Amniotic epithelial cell (primary cell): ENCODE measurements at places on chromosomes 4 and X.

GRCh38 chr4:149291463-149291862 lies 524.2 kb downstream of the IQCM start:
- peak; percentile 95 for DNase-seq

- no peak for DNase-seq
Measured at GRCh38 chr4:80171656-80172055, 25.6 kb upstream of the PRDM8 start.

- no peak for DNase-seq
Measured at GRCh38 chr4:1887052-1887451, 15.9 kb downstream of the NSD2 start.

- DNase-seq: peak; percentile 20
Measured at GRCh38 chrX:24550166-24550565, 85.1 kb downstream of the PDK3 start.

GRCh38 chr4:139984471-139984870 lies 169.5 kb downstream of the MAML3 start:
- no peak for DNase-seq

DNA sequence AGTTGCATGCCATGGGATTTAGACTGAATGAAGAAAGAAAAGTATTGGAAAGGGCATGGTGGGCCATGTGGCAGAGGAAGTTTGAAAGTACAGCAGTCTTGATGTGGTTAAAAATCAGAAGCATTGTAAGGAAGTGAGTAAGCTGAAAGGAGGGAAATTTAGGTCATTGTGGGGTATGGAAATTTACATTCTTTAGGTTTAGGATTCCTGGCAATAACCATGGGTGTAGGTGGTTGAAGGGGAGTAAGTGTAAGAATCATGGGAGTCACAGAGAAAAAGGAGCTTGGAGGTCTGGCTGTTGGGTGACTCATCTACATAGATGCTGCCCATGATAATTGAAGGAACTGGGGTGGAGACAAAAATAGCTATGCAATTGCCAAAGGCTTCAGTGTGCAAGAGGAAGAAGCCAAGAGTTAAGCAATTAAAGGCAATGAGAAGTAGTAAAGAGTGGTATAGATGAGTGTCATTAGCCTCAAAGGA lies 243.8 kb upstream of the LDB2 start:
- DNase-seq: peak; percentile 66

- no peak for DNase-seq
Measured at GRCh38 chr4:27288496-27288895, 427.9 kb downstream of the STIM2 start.

DNA sequence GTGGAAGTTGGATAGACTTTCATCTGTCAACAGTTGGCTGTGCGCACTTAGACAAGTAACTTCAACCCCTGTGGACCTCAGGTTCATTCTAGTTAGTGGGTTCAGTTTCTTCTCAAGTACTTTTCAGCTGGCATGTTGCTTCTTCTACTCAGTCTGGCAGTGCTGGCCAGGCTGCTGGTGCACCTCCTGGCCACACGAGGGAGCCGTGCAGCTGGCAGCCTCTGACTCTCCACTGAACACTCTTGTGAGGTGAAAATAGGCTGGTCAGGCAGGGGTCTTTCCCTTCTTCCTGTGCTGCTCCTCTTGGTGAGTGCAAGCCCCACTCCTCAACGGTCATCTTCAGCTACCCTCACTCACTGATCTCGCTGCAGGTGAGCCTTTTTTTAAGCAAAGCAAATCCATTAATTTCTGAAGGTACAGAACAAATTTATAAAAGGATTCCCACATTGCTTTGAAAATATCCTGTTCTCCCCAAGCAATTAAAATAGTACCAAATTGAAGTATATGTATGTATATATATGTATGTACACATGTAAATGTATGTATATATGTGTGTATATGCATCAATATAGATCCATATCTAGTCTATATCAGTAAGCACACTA lies 30.6 kb downstream of the LONRF3 start:
- DNase-seq: peak; percentile 12

DNA sequence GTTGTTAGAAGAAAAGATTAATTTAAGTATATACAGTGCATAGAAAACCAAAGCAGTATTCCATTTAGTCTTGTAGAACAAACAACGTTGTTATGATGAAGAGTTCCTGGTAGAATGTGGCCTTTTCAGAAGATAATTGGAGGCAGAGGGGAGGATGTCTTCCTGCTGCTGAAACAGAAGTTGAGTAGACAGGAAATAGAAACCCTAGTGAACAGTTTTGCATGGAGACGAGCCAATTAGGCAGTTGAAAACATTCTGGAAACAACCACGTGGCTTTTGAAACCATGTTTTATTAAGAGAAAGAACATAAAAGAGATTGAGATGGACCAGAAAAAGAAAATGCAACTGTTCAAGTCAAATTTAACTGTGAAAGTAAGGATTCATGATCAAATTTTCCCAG lies 325.2 kb downstream of the CAMK2D start:
- peak; percentile 47 for DNase-seq

DNA sequence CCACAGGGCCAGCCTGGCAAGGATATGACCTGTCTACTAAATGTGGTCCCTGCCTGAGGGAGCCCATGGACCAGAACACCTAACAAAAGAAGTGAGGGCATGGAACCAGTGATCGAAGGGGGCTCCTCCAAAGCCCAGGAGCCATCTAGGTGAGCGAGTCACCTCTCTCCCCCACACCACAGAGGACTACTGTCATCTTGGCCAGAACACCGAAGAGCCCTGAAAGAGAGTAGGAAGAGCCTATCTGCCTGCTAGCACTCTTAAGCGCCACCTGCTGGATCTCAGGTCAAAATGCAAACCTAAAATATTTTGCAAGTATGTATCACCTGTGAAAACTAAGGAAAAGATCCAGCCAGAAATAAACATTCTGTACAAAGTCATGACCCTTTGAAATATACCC lies 137.9 kb upstream of the ZXDB start:
- no peak for DNase-seq

DNA sequence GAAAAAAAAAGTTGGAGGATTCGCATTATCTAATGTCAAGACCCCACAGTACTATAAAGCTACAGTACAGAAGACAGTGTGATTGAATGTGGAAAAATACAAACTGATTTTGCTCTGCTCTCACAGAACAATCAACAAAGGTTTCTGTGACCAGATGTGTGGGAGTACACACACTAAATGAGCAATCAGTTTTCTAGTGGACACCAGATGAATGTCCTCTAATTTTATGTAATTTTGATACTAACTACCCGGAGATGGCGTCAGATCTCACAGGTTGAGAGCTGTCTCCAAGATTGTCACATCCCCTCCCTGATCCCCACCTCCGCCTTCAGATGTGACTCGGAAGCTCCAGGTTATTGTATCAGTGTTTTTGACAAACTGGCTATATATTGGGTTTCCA lies 81.9 kb upstream of the HUWE1 start:
- no peak for DNase-seq

DNA sequence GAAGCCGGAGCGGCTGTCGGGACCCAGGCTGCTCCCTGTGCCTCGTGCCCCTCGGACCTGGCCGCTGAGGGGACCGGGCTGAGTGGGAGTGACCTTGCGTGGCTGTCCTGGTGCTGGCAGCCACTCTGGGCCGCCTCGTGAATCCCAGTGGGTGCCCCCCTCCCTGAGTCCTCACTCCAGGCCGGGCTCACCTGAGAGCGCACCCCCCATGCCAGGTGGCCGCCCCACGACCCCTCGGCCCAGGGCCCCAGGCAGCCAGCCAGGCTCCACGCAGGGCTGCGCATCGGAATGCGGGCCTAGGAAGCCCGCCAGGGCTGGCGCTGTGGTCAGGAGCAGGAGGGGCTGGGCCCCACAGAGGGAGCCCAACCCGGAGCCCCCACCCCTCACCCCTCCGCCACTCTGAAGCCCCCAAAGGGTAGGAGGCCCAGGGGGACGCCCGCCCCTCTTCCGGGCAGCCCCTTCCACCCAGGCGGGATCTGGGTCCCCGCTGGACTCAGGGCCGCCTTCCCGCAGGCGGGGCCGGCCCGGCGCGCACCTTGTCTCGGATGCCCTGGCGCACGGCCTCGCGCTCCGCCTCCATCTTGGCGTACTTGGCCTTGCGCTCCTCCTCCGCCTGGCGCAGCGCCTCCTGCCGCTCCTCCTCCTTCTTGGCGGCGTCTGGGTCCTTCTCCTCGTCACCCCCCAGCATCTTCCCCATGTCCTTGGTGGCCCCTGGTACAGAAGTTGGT lies 33.9 kb downstream of the CPLX1 start:
- peak; percentile 19 for DNase-seq

DNA sequence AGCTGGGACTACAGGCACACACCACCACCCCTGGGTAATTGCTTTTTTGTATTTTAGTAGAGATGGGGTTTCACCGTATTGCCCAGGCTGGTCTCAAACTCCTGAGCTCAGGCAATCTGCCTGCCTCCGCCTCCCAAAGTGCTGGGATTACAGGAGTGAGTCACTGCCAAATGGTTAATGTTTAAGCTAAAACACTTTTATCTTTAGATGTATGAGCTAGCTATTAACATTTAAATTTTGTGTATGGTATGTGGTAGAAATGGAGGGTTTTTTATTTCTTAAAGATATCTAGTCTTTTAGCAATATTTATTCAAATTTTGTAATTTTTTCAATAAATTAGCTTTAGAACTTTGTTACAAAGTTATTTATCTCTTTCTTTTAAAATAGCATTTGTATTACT lies 1659.8 kb upstream of the ADGRL3 start:
- peak; percentile 5 for DNase-seq

DNA sequence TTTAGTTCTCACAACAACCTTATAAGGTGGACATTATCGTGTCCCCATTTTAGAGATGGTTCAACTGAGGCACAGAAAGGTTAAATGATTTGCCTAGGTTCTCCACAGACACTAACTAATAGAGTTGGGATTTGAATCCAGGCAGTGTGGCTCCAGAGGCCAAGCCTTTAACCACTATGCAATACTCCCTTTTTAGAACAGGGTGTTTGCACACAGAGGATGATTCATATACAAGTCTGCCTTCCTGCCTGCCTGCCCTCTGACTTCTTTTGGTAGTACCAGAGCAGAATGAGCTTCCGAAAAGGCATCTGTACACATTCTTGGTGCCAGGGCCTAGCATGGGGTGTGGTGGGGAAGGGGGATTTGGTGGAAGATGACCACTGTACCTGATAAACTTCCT lies 150.8 kb upstream of the ARHGEF9 start:
- no peak for DNase-seq

- DNase-seq: peak; percentile 81
Measured at GRCh38 chr4:172996571-172997216, 171.9 kb upstream of the GALNT7 start.

DNA sequence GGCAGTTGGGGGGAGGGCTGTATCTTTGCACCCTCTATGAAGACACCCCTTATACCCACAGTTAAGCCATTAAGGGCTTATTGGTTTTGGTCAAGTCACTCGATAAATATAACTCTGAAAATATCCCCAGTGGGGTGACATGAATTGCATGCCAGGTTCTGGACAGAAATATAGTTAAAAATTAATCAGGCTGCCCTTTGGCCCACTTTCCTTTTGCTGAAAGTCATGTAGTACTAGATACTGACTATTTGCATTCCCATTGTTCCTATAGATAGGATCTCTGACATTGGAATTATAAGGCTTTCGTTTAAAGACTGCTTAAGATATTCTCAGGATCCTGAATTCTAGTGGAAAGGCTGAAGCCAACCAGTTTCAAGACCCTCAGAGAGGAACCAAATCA lies 43.5 kb upstream of the LAMP2 start:
- no peak for DNase-seq

- DNase-seq: peak; percentile 60
Measured at GRCh38 chrX:11757719-11758399, at the start of gene MSL3. TSS of gene MSL3 (plus strand) at chrX:11758237. CDS start at chrX:11758264, 27 bp downstream.

DNA sequence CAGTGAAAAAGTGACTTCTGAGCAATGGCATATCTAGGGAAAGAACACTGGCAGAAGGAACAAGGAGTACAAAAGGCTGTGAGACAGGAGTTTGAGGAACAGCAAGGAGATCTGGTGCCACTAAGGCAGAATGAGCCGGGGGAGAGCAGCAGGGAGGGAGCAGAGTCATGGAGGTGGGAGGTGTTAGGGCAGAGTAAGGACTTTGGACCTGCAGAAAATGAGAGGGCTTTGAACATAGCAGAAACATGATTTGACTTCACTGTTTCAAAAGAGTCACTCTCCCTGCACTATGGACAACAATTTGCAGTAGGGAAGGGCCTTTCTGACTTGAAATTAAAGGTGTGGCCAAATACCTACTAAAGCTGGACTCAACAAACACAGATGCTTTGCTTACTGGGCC lies 356.2 kb downstream of the ADGRL3 start:
- DNase-seq: peak; percentile 55

DNA sequence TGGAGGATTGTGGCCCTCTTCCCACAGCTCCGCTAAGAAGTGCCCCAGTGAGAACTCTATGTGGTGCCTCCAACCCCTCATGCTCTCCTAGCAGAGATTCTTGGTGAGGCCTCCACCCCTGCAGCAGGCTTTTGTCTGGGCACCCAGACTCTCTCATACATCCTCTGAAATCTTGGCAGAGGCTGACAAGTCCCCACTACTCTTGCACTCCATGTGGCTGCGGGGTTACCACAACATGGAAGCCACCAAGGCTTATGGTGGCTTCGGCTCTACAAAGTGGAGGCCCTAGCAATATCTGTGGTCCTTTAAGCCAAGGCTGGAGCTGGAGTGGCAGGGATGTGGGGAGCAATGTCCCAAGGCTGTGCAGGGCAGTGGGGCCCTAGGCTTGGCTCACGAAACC lies 255.2 kb downstream of the COX7B2 start:
- DNase-seq: no peak

- DNase-seq: no peak
Measured at GRCh38 chr4:173398220-173398619, 696 bp downstream of the SCRG1 start.

- no peak for DNase-seq
Measured at GRCh38 chr4:4594285-4594920, 52.6 kb upstream of the STX18 start.

DNA sequence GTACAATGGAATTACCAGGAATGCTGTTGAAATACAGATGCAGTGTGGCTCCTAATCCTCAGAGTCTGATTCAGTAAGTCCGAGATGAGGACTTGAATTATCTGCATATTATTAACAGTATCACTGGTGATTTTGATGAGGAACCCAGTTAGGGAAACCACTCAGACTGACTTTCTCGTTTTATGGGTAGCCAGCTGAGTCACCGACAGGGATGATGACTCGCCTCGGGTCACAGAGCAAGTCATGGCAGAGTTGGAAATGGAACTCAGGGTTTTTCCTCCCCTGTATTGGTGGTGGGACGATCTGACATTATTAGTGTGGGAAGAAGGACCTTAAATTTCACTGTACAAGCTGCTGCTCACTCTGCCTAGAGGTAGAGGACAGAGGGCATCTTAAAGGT lies 51.3 kb downstream of the RTL9 start:
- DNase-seq: peak; percentile 48

GRCh38 chrX:103562801-103563200 lies 22.5 kb upstream of the TCEAL4 start:
- no peak for DNase-seq

DNA sequence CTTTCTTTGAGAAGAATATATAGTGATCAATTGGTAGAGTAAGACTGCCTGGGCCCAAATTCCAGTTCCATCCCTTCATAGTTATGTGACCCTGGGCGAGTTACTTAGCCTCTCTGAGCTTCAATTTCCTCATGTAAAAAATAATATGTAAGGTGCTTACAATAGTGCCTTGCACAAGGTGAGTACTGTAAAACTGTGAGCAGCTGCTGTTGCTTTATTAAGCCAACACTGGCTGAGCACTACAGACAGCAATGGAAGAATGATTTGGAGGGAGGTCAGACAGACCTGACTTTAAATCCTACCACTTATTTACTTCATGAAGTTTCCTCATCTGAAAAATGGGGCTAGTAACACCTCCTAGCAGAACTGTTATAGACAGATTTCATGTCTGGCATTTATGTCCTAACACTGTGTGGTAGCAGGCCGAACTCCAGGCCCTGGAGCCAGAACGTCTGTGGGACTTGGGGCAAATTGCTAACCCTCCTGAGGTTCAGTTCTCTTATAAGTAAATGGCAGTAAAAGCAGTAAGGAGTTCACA lies 53.8 kb downstream of the RNF150 start:
- DNase-seq: no peak

- no peak for DNase-seq
Measured at GRCh38 chrX:13033193-13033592, 11.2 kb downstream of the FAM9C start.
